Thymus (tissue), 14 donors: ENCODE measurements at places on chromosomes 12 and 14. TPM values are rescaled to one million over a fixed set of nuclear protein-coding genes. Genes with fewer than 3 reads are reported as not detected.

GRCh38 chr12:65948320-65949008 lies 124.2 kb downstream of the HMGA2 start:
- no peaks in the 10 kb centered on the region for H3K36me3 ChIP-seq
- H3K27me3 ChIP-seq, result no peaks in the 10 kb centered on the region
- H3K4me1 ChIP-seq, result no peaks in the 10 kb centered on the region
- H3K4me3 ChIP-seq, result no peak overlapping the region
- H3K27ac ChIP-seq, result peak overlapping the region; percentile 21

DNA sequence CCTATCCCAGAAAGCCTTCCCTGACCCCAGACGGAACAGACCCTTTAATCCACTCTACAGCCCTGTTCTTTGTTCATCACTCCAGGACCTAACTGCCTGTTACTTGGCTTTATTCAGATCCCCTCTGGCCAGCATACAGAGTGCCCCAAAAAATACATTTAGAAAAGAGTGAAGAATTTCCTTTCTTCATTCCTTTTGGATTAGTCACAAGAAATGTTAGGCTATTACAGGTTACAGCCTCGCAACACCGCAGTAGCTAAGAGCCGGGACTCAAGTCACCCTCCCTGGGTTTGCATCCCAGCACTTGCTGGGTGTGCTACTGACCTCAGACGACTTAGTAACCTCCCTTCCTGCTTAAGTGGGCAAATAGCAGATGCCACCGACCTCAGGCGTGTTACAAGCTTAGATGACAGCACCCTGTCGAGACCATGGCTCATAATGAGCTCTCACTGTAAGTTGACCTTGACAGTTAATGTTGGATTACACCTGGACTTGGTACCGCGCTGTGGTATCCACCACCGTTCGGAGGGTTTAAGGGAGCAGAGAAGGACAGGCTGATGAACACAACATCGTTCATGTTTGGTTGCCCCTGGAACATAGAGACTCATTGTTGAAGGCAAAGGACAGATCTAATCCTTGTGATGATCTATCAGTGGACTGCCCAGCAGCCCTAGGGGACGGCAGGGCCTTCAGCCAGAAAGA lies 12.9 kb downstream of the GLRX5 start:
- H3K36me3 ChIP-seq, result no peaks in the 10 kb centered on the region
- H3K4me1 ChIP-seq, result no peaks in the 10 kb centered on the region
- no peak overlapping the region for H3K27ac ChIP-seq
- no peak overlapping the region for H3K4me3 ChIP-seq
- no peak for DNase-seq

GRCh38 chr12:10849425-10849878 lies at the start of gene PRR4:
Gene PRR4 (minus strand): TSS chr12:10849475. CDS start chr12:10849437, 38 bp downstream.
- no peaks in the 10 kb centered on the region for H3K4me1 ChIP-seq
- no peak within 1 kb of the TSS for H3K4me3 ChIP-seq
- H3K36me3 ChIP-seq, result peaks cover 2% of the 10 kb centered on the region

DNA sequence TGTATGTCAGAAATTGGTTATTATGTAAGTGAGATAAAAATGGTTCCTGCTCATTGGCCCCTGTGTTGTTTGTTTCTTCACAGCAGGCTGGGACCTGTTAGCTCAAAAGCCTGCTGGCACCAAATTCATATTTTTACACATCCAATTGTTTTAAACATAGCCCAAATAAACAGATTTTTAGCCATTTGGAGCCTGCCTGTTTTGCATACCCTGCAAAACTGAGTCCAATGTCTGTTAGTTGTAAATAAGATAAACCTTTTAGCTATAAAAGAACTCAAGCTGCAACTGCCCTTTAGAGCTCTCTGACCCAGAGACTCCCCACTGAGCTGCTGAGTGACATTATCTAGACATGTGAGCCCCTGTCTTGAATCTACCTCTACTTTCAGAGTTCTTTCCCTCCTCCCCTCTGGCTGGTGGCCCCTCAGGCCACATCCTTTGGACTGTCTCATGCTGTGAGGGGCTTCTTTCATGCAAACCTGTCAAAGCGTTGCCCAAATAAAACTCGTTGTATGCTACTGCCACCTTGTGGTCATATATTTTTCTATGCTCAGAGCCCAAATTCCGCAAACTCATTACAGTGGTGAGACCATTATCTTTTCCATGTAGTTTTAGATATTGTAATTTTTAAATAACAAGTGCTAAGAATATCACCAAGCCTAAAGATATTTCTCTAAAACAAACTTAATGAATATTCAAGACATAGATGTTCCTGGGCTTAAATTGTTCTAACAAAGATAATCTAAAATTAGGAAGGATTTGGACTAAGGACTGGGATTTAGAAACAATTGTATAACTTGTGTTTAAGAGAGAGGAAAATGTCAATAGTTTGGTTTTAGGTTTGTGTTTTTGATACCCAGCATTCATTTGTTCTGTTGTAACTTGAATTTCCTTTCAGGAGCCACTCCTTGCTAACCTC lies 337.9 kb downstream of the AACS start:
- no peak overlapping the region for H3K27ac ChIP-seq
- no peaks in the 10 kb centered on the region for H3K27me3 ChIP-seq
- H3K36me3 ChIP-seq, result no peaks in the 10 kb centered on the region

CLEC7A gene
- total RNA-seq, result 25.3 TPM

TMTC3 gene
- 12.2 TPM for total RNA-seq

DNA sequence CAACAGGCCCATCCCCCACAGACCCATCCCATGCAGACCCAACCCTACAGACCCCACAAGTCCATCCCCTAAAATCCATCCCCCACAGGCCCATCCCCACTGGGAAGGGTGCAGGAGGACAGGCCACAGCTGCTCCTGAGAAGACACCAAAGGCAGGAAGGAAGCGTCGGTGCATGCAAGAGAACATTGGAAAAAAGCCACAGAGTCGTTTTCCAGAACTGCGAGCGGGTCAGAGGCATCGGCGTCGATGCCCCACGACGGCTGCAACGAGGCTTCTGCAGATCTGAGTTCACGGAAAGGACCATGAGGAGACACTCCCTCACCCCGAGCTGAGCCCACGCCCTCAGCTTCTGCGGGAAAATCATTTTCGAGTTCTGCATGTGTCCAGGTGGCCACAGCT lies 59.6 kb upstream of the GALNT9 start:
- no peak overlapping the region for H3K27ac ChIP-seq
- no peaks in the 10 kb centered on the region for H3K4me1 ChIP-seq
- peaks cover 45% of the 10 kb centered on the region for H3K27me3 ChIP-seq
- H3K36me3 ChIP-seq, result no peaks in the 10 kb centered on the region
- H3K4me3 ChIP-seq, result no peak overlapping the region

SLCO1B1 gene
- total RNA-seq, result not detected

DNA sequence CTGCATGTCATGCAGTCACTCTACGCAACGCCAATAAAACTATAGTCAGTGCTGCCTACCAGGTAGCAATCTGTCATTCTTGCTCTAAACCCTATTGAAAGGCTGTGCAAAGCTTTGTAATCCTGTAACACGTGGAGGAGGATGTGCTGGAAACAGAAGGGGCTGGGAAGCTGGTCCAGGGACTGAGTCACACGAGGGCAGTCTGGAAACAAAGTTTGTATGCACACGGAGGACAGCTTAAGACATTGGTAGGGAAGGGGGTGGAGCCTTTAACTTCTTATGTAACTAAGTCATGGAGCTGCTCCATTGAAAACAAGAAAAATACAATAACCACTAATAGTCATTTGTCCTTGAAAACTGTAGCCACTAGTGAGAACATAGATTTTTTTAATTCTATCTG lies 128.0 kb downstream of the BCAT1 start:
- peaks cover under 1% of the 10 kb centered on the region for H3K36me3 ChIP-seq
- no peak for DNase-seq
- H3K27me3 ChIP-seq, result no peaks in the 10 kb centered on the region
- no peak overlapping the region for H3K4me3 ChIP-seq
- H3K27ac ChIP-seq, result no peak overlapping the region

DNA sequence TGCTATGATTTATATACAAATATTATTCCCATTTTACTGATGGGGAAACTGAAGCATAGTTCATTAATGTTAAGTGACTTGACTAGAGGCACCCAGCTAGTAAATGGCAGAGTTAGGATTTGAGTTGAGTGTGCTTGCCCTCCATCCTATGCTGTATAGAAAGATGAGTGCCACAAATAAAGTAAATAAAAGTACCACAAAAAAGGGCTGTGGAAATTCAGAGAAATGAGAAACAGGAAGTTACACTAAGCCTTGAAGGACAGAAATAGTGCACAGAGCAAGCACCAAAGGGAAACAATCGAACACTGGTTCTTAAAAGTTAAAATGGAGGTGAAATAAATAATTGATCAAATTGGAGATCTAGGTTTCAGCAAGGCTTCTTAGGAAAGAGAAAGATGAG lies 9.2 kb upstream of the ABCD2 start:
- no peak overlapping the region for H3K4me3 ChIP-seq
- no peaks in the 10 kb centered on the region for H3K4me1 ChIP-seq
- no peak overlapping the region for H3K27ac ChIP-seq
- no peaks in the 10 kb centered on the region for H3K36me3 ChIP-seq

GRCh38 chr12:71270057-71270456 lies 112.3 kb upstream of the TSPAN8 start:
- H3K27me3 ChIP-seq, result no peaks in the 10 kb centered on the region
- no peaks in the 10 kb centered on the region for H3K36me3 ChIP-seq
- H3K27ac ChIP-seq, result no peak overlapping the region
- DNase-seq, result no peak

DNA sequence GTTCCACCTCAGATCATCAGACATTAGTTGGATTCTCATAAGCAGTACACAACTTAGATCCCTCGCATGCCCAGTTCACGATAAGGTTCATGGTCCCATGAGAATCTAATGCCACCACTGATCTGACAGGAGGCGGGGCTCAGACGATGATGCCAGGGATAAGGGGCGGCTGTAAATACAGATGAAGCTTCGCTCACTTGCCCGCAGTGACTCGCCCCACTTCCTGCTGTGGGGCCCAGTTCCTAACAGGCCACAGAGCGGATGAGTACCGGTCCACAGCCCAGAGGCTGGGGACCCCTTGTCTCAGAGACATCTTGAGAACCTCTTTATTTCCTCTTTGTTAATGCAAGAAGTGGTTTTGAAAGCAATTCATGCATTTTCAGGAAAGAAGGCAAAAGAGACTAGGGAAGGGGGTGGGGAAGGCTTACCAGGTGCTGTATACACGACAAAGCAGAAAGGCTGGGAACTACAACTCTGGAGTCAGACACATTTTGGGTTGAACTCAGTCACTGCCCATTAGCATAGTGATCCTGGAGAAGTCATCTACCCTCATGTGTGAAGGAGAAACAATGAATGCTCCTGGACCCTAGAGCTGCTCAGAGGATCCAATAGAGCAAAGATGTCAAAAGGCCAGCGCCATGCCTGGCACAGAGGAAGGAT lies 68.7 kb downstream of the EID3 start:
- no peaks in the 10 kb centered on the region for H3K36me3 ChIP-seq
- peak; percentile 26 for DNase-seq
- H3K27ac ChIP-seq, result no peak overlapping the region
- H3K27me3 ChIP-seq, result no peaks in the 10 kb centered on the region

EML5 gene
- 1.2 TPM for total RNA-seq

DNA sequence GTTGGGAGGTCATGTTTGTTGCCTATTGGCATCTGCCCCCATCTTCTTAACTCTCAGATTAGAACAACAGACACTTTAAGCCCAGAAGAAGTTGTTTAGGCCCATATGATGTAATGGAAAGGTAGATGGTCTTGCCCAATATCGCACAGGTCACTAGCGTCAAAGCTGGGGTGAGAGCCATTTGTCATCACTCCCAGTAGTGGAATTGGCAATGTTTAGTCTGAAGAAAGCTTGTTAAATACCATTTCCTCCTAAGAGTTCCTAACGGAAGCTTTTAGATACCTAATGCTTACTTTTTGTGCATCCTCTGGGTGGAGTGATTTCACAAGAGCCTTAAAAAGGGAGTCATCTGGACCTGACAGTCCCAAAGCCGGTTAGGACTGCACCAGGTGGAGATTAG lies 125.4 kb downstream of the DACT1 start:
- H3K4me3 ChIP-seq, result no peak overlapping the region
- H3K36me3 ChIP-seq, result no peaks in the 10 kb centered on the region
- H3K27me3 ChIP-seq, result no peaks in the 10 kb centered on the region
- H3K4me1 ChIP-seq, result peaks cover 2% of the 10 kb centered on the region
- DNase-seq, result no peak

DNA sequence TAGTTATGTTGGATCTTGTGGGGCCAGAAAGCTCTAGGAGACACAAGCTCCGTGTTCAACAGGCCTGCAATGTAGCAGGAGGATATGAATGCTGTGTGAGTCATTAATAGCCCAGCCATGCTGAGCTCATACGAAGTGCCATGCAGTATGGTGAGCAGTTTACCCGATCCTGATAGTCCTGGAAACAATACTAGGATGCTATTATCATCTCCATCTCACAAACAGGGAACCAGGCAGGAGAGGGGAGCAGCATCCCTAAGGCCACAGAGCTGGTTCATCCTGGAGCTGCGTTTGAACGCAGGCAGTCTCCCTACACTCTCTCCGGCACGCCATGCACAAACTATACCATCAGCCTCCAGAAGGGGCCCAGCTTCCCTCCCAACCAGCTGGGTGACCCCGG lies 20.5 kb downstream of the TTC7B start:
- no peak overlapping the region for H3K27ac ChIP-seq
- no peak for DNase-seq
- no peak overlapping the region for H3K4me3 ChIP-seq
- H3K4me1 ChIP-seq, result no peaks in the 10 kb centered on the region

DNA sequence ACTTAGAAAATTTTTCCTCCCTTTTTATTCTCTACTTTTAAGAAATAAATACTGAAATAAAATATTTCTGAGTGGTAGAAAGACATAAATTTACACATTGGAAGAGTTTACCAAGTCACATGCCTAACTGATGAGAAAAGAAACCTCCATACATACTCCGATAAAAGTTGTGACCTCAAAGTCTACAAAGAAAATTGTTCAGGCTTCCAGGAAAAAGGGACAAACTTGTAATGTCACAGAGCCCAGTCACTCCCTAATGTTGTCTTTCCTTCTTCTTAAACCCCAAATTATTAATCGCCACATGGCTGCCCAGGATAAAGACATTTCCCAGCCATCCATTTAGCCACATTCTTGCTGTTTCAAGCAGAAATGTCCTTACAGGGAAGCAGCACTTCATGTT lies 455.3 kb downstream of the MDGA2 start:
- no peak overlapping the region for H3K27ac ChIP-seq
- no peak overlapping the region for H3K4me3 ChIP-seq
- no peaks in the 10 kb centered on the region for H3K27me3 ChIP-seq
- DNase-seq, result no peak

GRCh38 chr12:30211743-30212142 lies 428.0 kb upstream of the TMTC1 start:
- no peaks in the 10 kb centered on the region for H3K27me3 ChIP-seq
- H3K4me1 ChIP-seq, result no peaks in the 10 kb centered on the region
- no peaks in the 10 kb centered on the region for H3K36me3 ChIP-seq
